ENCODE measurements at places on chromosomes 12 and 14.

DNA sequence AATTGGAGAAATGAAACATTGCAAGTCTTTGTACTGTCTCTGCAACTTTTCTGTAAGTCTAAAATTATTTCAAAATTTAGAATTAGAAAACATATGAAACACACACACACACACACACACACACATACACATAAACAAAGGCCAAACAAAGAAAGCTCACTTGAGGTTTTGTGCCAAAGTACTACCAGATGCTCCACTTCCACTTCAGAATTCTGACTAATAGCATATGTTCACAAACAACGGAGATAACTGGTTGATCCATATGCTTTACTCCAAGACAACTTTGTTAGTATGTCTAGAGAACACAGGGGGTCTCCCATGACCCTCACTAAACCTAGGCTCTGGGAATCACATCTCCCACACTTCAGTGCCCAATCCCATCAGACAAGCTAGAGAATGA is 133.8 kb upstream of the CLEC14A start:
- DNase-seq, result no peak

- DNase-seq, result no peak
These were observed 105.8 kb downstream of the MNAT1 start for GRCh38 chr14:60840313-60840712.

- no peak for DNase-seq
These were observed 12.4 kb downstream of the ITGA7 start for GRCh38 chr12:55695349-55695748.

GRCh38 chr12:2526371-2526770 is 268.4 kb upstream of the FKBP4 start:
- DNase-seq, result no peak

DNA sequence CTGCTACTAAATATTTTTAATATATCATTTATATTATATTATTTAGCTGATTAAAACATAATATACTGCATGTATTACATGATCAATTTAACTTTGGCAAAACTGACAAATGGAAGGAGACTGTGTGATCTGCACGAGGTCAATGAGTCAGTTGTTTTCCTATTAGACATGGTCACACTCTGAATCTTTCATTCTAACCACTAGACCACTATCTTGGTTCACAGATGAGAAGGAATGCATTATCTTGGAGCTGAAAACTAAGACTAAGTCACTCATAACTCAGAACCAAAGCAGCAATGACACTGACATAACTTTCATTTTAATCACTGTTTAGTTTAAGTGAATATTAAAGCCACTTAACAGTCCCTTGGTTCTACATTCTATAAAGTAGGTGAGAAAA is 37.4 kb downstream of the GNPTAB start:
- DNase-seq, result no peak

GRCh38 chr12:129325566-129325965 is 472.3 kb downstream of the GLT1D1 start:
- DNase-seq, result no peak

- DNase-seq, result no peak
These were observed 61.1 kb downstream of the MYRFL start for GRCh38 chr12:69886109-69886508.

DNA sequence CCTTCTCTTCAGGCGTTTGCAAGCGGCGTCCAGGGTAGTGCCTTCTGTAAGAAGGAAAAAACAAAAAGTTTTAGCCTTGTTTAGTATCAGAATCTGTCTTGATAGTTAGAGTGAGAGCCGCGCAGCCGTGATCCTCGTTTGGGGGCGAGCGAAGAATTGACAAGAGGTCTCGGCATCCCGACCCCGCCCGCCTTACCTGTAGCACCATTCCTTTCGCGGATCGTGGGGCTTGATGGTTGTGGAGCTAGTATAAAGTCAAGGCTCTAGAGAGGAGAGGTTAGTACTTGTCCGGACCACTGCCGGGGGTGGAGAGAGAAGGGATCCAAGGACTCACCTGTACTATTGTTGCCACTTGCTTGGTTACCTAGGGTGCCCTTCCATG is 494 bp downstream of the TMTC3 start:
- DNase-seq, result no peak

GRCh38 chr12:234891-235415 is 21.0 kb upstream of the SLC6A12 start:
- no peak for DNase-seq

GRCh38 chr12:87152075-87152474 is 877.1 kb downstream of the C12orf50 start:
- no peak for DNase-seq

DNA sequence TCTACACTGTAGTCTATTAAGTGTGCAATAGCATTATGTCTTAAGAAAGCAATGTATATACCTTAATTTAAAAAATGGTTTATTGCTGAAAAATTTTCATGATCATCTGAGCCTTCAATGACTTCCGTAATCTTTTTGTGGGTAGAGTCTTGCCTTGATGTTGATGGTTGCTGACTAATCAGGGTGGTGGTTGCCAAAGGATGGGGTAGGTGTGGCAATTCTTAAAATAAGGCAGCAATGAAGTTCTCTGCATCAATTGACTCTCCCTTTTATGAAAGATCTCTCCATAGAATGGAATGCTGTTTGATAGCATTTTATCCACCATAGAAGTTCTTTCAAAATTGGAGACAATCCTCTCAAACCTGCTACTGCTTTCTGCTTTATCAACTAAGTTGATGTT is 41.1 kb downstream of the BBS10 start:
- DNase-seq, result no peak

DNA sequence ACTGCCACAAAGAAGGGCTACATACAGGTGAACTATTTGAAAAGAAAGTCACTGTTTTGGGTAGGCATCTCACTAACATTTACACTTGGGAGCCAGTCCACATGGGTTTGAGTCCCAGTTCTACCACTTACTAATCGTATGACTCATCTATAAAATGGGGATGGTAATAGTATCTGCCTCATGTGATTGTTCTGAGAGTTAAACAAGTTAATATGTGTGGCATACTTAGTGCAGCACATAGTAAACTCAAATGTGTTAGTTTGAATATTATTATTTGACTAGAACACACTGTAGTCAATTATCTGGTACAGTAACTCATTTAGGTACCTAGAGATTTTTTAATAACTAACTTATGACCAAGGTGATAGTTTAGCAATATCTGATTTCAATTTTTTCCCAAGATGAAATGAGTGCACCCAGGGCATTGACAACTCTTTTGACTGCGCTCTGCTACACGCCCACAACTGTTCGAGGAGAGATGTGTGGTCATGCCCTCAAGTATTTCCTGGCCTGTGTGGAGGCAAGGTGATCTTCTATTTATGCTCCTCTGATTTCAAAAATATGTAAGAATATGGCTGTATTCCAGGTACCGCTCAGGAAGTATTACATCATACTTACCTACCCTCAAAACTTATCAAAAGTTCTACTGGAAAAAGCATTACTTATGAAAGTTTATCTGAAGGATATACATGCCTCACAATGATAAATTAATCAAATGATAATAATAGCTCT is 210.6 kb upstream of the EGLN3 start:
- no peak for DNase-seq

- DNase-seq, result no peak
These were observed 30.9 kb downstream of the LRTM2 start for GRCh38 chr12:1851151-1851701.

- DNase-seq, result no peak
These were observed 36.2 kb downstream of the ANAPC7 start for GRCh38 chr12:110367181-110367864.

DNA sequence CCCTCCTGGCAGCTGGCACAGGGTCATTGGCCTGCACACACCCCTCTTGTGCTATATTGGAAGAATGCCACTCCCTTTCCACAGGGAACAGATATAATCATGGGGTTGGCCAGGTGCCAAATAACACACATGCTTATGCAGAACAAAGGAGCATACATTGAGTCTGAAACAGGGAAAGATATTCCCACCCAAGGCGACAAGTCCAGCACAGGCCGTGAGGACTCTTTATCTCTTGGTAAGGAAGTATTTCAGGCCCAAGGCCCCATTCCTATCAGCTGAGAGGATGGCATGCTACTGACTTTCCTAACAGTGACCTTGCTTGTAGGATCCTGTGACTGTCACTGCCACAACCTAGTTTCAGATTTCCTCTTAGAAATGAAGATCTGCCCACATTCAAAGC is 59.0 kb upstream of the STXBP6 start:
- DNase-seq, result no peak

DNA sequence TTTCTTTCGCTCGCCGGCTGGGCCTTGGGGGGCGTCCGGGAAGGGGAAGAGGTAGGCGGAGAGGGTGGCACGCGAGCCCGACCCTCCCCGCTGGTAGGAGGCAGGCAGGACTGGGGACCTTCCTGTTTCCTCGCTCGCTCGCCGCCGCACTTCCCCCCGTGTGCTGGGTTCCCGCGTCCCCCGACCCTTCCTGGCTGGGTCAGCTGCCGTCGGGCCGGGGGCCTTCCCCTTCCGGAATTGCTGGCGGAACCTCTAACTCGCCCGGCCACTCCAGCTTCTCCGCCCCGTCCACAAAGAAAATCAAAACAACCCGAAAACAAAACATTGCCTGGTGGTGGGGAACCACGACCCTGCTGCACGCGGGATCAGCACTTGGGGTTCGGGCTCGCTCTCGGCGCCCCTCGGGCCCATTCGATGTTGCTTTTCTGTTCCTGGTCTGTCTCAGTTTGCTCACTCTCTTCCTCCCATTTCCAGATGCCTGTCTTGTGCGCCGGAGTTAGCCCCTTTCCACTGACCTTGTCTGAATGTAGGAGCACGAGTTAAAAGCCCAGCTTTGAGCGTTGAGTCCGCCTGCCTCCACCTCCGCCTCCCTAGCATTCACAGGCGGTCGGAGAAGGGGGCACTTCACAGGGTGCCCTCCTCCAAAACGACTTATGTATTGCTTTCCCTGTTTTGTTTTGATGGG is 581 bp downstream of the PAPOLA start:
- DNase-seq, result no peak

- DNase-seq, result no peak
These were observed 10.1 kb downstream of the BMP4 start for GRCh38 chr14:53946404-53947093.

DNA sequence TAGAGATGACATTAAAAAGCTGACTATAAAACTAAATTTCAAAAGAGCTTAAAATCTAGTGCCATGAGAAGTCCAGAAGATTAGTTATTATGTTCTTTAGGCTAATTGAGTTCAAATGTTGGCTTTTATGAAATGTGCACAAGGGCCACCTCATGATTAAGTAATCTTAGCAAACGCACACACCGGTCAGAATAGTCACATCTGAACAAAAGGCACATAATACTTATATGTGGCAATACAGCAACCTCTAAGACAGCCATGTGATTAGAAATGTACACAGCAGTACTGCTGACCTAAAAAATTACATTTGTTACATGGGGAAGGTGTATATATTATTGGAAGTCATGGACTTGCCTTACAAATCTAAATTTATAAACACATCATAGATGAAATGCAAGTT is 344.7 kb upstream of the GARIN6 start:
- DNase-seq, result no peak

- DNase-seq, result no peak
These were observed 7.7 kb downstream of the SLC15A4 start for GRCh38 chr12:128815779-128816642.

- no peak for DNase-seq
These were observed 253.7 kb upstream of the PWP1 start for GRCh38 chr12:107431942-107432341.

- no peak for DNase-seq
These were observed 63.4 kb downstream of the ANO4 start for GRCh38 chr12:100857971-100858370.

DNA sequence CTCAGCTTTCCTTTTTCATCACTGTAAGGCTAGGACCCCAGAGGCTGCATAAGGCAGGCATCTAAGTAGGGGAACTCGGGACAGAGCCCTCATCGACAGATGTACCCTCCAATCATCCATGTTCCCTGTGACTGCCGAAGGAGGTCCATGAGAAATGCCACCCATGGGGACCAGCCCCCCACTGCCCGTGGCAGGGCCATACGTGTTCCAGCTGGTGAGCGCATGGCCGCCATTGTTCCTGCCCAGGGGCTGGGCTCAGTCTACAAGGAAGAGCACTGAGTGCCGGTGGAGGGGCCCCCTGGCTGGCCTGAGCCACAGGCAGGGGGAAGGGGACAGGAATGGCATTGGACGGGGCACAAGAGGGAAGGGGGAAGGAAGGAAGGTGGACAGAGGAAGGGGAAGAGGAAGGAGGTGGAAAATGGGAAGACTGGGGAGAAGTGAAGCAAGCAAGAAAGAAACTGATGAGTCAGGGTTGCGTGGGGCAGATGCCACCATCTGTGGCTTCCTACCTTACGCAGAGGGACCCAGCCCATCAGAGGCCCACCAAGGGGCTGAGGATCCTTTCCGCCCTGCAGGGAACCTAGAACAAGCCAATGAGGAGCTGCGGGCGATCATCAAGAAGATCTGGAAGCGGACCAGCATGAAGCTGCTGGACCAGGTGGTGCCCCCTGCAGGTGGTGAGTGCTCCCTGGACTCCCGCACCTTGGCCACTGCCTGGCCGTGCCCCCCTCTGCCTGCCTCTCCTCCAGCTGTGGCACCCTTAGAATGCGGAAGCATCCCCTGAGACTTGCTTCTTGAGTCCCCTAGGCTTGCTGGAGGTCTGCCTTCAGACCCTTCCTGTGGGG is 120.6 kb upstream of the FKBP4 start:
- no peak for DNase-seq

GRCh38 chr12:111436811-111437210 is 31.1 kb downstream of the SH2B3 start:
- no peak for DNase-seq

DNA sequence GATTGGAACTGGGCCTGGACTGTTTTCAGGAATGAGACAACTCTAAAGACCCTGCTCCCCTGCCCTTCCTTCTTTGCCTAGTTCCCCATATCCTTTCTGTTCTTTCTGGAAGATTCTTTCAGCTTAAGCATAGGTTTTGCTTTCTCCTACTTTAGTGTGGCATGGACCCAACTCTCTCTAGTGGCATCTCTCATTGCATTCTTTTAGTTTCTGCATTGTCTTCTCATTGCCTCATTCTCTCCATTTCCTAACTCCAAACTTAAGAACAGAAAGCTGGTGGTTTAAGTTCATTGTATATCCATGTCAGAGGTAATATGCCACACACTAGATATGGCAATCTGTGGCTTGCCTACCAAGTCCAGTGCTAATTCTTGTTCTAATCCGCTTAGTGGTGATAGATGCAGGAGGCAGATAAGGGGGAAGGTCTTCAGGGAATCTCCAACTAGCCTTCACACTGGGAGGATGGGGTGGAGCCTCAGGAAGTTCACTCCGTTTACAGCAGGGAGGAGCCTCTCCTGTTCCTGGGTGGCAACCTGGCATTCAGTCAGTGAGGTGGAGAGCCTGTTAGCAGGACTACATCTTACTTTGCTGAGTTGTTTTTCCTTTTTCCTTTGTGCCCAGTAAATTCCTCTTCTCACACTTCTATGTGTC is 165.1 kb upstream of the LMNTD1 start:
- no peak for DNase-seq

- no peak for DNase-seq
These were observed 273.1 kb downstream of the TMTC2 start for GRCh38 chr12:82959821-82960220.

DNA sequence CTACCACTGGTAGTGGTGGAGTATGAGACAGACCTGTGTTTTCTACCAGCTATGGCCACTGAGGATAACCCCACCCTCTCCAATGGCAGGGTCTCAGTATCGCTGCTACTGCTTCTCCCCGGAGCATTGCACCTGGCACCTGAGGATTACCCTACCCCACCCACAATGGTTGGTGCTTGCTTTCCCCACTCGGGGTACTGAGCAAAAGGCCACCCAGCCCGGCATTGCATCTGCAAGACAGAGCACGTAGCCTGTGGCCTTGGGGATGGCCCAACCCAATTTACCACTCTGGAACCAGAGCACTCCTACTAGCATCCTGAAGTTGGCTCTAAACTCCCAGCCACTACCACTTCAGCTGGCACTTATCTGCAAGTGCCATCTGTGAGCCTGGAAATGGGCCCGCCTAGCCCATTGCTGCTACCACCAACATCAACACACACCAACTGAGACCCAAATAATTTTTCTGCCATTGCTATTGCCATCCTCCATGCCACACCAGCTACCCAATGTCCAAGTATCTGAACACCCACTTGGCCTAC is 145.7 kb downstream of the CNTN1 start:
- DNase-seq, result no peak

All from brain pericyte (primary cell).